ENCODE measurements at places on chromosomes 16 and 17.

DNA sequence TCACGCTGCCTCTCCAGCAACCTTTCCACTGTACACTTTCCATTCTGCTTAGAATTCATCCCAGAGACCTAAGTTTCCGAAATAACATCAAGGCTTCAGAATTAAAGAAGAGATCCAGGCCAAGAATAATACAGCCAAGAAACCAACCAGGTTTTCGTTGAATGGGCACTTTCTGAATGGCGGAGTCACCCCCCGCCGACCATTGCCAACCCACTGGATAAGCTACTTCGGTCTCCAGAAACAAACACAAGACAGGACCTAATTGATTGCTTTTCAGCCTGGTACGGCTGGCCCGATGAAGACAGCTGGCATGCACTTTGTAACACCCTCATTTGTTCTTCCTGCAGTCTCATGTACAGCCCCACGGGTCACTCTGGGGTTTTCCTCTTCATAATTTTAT, 308.1 kb upstream of the ZFHX3 start:
- DNase-seq = no peak

- no peak for DNase-seq
Observed at GRCh38 chr17:55576996-55577586, 65.8 kb upstream of the SMIM36 start.

DNA sequence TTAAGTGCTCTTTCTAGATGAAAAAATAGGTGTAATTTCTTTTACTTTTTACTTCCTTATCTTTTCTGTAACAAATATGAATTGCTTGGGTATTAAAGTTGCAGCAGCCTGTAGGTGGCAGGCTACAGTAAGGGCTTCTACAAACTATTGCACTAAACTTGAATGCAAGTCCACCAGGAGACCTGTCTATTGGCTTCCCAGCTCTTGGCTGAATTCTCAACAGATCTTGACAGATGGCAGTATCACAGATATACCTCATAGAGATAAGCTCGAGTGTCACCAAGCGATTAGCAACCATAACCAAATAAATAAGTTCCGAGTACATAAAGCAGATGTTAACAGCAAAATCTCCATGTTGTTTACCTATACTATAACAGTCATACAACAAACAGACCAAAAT, 5.9 kb downstream of the BBS2 start:
- DNase-seq = no peak

- no peak for DNase-seq
Observed at GRCh38 chr16:3182608-3183444, 5.2 kb upstream of the OR1F1 start.

- DNase-seq = no peak
Observed at GRCh38 chr17:67554634-67555033, 163.1 kb upstream of the NOL11 start.

DNA sequence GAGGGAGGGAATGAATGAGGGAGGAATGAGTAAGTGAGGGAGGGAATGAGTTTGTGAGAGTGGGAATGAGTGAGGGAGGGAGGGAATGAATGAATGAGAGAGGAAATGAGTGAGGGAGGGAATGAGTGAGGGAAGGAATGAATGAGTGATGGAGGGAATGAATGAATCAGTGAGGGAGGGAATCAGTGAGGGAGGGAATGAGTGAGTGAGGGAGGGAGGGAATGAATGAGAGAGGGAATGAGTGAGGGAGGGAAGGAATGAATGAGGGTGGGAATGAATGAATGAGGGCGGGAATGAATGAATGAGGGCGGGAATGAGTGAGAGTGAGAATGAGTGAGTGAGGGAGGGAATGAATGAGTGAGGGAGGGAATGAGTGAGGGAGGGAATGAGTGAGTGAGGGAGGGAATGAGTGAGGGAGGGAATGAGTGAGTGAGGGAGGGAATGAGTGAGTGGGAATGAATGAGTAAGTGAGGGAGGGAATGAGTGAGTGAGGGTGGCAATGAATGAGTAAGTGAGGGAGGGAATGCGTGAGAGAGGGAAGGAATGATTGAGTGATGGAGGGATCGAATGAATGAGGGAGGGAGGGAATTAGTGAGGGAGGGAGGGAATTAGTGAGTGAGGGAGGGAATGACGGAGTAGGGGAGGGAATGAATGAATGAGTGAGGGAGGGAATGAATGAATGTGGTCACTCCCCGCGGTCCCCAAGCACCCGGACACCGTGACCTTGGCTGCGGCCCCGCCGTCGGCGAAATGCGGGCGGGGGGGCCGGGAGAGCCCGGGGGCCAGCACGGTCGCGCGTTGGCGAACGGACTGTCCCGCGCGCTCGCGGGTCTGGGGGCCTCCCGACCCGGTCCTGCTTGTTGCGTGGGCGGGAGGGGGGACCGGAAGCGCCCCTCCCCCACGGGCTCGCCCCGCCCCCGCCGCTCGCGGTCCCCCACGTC, 1.1 kb upstream of the UBE2I start:
- no peak for DNase-seq

DNA sequence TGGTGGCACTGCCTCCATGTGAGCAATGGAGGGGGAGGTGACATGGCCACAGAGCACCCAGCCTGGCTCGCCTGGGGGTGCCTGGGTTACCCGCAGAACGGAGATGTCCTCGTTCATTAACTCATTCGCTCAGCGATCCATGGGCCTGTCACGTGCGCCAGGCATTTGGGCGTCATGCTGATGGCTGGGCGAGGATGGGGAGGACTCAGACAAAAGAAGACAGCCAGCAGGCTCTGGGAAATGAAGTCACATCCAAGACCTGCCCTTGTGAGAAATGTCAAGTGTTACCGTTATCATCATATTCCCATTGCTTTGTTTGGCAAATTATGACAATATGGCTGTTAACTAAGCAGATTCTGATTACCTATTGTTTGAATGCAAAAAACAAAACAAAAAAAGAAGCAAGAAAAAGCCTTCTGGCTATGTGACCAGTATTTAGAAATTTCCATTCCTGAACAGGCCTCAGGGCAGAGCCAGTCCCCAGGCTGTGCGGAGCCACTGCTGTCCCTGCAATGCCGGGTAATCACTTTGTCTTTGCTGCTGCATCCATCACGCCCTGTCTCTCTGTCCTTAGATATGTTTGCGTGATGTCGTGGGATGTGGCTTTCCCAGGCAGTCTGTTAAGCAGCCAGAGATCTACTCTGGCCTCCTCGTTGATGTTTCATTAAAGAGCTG, 57.9 kb downstream of the CMIP start:
- no peak for DNase-seq

- no peak for DNase-seq
Observed at GRCh38 chr16:50741225-50741780, 583 bp upstream of the CYLD start.

- DNase-seq = no peak
Observed at GRCh38 chr17:57724026-57724728, 20.9 kb downstream of the CCDC182 start.

DNA sequence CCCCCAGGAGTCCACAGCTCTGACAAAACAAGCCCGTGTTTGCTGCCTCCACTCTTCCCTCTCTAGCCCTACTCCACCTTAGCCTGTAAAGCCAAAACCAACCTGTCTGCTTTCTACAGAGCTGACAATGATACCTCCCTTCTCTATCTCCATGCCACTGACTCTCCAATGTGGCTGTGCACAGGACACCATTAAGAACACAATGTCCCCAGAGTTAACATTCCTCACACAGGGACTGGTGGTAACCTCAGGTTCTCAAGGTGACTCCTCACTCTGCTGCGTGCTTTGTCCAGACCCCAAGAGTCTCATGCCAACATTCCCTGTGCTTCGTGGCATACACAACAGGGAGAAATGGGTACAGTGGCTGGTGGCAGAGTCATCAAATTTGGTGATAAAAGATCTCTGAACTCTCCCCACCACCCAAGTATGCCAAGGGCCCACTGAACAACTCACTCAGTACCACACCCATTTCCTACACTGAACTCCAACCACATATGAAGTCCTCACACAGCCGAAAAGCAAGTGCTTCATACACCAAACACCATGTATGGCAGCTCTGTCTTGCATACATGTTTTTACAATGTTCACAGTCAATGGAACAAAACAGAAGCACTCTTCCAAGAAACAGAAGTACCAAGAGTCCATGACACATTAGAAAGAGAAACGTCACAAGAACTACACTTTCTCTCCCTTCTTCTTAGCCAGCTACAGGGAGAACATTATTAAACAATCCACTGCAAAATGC, 21.1 kb downstream of the CSNK2A2 start:
- no peak for DNase-seq

GRCh38 chr16:129075-129474, 9.4 kb downstream of the NPRL3 start:
- no peak for DNase-seq

- no peak for DNase-seq
Observed at GRCh38 chr16:56584276-56584675, 5.1 kb upstream of the MT3 start.
